ENCODE measurements at places on chromosomes 4 and X.
A peak's percentile ranks its signal among the peaks of the same experiment; 100 is the strongest.

GRCh38 chr4:172982151-172982590 lies 186.4 kb upstream of the GALNT7 start:
- ATAC-seq: no peak

DNA sequence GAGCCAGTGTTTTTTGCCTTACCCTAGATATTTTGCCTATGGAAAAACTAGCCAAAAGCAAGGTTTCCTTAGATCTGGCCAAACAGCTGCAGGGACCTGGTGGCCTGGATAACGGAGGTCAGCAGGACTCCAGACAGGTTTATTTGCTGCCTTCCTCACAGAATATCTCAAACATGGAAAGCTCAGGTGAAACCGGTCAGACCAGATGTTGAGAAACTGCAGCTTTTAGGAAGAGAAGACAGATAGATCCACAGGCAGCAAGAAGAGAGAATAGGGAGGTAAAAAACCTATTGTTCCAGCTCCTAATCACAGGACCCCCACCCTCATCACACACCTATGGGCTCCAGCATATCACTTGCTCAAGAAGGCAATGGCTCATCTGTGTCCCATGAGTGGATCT lies 16.2 kb downstream of the SLC16A2 start:
- ATAC-seq: no peak

DNA sequence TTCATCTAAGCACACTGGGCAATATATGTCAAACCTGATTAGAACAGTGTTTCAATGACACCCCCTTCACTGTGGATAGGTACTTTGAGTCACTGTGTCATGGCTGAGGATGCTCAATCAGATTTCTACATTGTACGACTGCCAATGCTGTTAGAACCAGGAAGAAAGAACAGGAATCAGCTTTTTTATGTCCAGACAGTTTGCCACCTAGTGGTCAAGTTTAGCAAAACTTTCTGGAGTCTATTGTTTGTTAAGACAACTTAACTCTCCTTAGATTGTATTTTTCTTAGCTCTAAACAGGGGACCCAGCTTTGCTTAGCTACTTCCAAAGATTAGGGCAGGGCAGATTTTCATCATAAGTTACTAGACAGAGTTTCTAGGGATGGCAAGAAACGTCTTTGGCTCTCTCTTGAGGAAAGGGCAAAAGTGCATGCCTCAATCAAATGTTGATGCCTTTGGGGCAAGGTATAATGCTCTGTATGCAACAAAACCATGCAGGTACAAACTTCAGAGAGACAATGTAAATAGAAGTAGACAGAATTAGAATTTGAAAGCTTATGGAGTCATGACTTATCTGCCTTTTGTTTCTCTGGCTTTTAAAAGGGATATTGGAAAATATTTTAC lies 40.5 kb upstream of the BMP3 start:
- ATAC-seq: peak; percentile 91

DNA sequence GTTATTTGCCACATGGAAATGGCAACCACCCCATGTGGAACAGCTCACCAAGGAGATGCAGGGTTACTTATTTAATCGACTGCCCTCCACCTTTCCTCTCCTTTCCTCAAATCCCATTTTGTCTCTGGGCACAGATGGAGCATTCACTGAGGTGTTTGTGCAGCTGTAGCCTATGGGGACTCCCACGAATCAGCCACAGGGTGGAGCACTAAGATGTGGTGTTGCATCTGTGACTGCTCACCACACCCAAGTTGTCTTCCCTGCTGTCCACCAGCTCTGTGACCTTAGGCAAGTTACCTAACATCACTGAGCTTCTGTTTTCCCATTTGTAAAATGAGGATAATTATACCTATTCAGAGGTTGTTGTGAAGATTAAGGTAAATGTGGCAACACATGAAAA lies 252.4 kb upstream of the CPEB2 start:
- no peak for ATAC-seq

- peak; percentile 79 for ATAC-seq
Measured at GRCh38 chrX:24494647-24495075, 29.6 kb downstream of the PDK3 start.

DNA sequence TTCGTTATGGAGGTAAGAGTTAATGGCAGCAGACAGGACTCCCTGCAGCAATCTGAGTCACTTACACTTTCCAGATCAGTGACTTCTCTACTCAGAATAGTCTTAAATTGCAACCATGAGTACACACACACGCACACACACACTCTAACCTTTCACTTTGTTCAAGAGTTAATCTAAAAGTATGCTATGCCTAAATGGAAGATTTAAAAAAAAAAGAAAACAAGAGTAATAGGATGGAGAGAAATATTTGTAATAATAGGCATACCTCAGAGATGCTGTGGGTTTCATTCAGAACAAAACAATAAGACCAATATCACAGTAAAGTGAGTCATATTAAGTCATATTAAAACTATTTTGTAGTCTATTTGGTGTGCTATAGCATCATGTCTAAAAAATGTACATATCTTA lies 969.1 kb upstream of the PCDH10 start:
- ATAC-seq: peak; percentile 79

GRCh38 chr4:139596034-139596683 lies 40.1 kb upstream of the SETD7 start:
- peak; percentile 46 for ATAC-seq

DNA sequence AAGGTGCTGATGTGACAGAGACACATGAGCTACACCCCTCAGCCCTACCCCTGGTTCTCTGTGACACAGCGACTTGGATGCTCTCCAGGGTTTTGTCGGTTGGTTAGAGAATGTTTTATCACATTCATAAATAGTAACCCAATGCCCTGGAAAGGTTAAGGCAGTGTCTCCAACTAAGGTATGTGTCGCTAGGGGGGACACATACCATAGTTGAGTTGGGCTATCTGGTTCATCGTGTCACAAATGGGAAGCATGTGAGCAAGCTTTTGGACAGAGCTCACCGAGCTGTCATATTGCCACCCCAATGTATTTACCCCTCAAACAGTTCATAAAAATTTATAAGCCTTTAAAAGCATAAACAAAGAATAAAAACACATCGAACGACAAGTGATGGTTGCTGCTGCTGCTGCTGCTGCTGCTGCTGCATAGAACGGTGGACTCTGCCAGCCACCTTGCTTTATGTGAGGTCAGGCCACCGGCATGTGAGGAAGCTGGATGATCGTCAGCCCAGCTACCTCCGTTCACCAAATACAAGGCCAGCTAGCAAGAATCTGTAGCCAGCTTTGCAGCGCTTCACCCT lies 55.9 kb downstream of the STOX2 start:
- ATAC-seq: no peak

Measured in SK-N-SH treated with all-trans-retinoic acid at 6 μM for 48 hours (cell line).